Umbilical cord (tissue), 2 donors: ENCODE measurements at places on chromosomes 7 and 10. TPM values are rescaled to one million over a fixed set of nuclear protein-coding genes. Genes with fewer than 3 reads are reported as not detected.

Gene OR2A7
- not detected for total RNA-seq

Gene TMEM176A
- 68.1 TPM for total RNA-seq

Gene FFAR4
- total RNA-seq = 0.96 TPM

DNA sequence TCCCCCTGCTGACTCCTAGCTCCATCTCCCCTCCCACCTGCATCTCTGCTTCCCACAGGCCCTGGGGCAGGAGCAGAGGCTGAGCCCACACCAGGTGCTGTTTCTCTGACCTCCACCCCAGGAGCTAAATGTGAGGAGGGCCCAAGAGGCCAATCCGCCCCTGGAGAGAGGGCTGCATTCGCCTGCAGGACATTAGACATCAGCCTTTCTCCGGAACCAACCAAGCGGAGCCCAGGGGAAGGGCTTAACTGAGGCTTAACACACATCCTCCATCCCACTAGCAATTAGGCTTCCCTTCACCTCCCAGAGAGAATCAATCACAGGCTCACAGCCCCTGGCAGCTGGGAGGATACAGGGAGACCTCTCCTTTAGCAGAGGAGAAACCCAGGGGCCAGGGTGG, 50.5 kb downstream of the SH3PXD2A start:
- no peak for DNase-seq

- no peak for DNase-seq
Observed at GRCh38 chr7:126150278-126150958, 1102.3 kb downstream of the GRM8 start.

DNA sequence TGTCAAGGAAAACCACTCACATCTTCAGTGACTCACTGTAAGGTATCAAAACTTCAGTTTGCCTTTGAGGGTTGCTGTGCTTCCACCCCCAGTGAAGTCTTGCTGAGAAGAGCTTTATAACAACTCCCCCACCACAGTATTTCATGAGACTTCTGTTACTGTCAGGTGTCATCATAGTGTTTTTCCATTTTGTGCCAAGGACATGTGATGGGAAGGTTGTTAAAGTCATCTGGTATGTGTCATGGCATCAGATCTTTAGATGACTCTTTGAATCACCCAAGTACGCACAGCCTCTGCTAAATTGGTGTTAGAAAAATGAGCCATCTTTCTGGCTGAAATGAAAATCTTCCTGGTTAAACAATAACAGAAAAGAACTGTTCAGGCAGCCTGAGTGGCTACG, 115.0 kb upstream of the CCDC6 start:
- DNase-seq = no peak

- no peak for DNase-seq
Observed at GRCh38 chr10:13960603-13961002, 370.1 kb downstream of the FRMD4A start.

DNA sequence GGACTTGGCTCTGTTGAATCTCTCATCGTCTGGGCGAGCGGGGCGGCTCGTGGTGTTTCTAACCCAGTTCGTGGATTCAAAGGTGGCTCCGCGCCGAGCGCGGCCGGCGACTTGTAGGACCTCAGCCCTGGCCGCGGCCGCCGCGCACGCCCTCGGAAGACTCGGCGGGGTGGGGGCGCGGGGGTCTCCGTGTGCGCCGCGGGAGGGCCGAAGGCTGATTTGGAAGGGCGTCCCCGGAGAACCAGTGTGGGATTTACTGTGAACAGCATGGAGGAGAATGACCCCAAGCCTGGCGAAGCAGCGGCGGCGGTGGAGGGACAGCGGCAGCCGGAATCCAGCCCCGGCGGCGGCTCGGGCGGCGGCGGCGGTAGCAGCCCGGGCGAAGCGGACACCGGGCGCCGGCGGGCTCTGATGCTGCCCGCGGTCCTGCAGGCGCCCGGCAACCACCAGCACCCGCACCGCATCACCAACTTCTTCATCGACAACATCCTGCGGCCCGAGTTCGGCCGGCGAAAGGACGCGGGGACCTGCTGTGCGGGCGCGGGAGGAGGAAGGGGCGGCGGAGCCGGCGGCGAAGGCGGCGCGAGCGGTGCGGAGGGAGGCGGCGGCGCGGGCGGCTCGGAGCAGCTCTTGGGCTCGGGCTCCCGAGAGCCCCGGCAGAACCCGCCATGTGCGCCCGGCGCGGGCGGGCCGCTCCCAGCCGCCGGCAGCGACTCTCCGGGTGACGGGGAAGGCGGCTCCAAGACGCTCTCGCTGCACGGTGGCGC, at the start of gene EN2:
Gene EN2, plus strand, starts transcription at position 19 of the 767 bp plus-strand sequence. Its CDS starts 249 bp downstream, at position 268.
- no peak for DNase-seq

- DNase-seq = no peak
Observed at GRCh38 chr10:69403066-69403465, 13.7 kb downstream of the TACR2 start.

DNA sequence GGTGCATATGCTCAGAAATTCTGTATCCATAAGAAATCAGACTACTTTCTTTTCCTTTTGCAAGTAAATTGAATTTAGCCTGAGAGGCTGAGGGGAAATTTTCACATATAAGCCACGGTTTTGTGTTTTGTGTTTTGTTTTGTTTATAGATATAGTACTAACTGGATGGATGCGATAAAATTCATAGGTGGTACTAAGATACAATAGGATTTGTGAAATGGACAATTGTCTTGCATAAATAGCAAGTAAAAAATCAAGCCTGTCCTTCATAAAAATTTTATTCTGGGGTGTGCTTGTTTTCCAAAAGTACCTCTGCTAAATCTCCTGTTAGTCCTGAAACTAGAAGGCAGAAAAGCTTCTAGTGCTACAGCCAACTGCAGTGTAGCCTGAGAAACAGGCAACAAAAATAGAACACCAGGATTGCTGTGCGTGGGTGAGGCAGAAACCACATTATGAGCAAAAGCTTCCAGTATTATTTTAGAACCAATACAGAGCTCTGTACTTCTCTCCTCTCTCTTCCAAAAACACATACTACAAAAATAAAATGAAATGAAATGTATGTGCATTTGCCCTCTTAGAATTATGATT, 634 bp upstream of the HDAC9 start:
- peak; percentile 49 for DNase-seq

DNA sequence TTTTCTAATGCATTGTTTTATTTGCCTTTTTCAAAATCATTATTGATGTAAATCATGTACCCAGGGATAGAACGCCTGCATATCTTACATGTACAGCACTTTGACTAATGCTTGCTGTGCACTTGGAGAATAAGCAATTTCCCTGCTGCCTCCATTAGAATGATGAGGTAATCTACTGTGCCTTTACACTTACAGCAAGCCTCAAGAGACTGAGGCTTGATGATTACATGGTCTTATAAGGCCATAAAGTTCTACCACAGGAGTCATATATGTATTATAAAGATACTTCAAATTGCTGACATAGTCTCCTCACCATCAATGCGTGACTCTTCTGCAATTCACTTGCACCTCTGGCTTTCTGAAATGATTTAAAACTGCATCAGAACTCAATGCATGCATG, 328.6 kb upstream of the HGF start:
- no peak for DNase-seq

DNA sequence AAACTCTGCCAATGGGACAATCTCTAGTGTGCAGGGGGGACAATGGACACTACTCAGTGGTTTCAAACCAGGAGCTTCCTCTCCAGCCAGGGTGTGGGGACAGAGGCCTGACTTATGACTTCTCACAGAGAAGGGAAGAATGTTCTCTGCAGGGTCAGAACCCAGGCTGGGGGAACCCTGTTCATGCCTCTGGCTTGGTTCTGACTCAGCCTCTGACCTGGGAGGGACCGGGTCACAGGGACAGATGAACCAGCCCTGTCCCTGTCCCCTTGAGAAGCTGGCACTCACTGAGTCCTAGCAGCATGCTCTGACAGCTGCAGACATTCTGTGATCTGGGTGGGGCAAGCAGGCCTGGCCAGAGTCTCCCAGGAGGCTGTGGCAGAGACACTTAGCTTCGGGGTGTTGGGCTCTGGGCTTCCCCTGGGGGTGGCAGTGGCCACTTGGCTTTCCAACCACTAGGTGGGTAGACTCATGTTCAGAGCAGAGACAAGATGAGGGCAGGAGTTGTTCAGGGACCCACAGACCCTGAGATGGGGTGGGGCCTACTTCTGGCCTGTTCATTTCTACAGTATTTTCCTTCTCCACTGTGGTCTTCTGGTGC, 13.6 kb downstream of the TSPAN15 start:
- no peak for DNase-seq

GRCh38 chr7:86647385-86648094, 3.8 kb downstream of the GRM3 start:
- no peak for DNase-seq

- peak; percentile 99 for DNase-seq
Observed at GRCh38 chr7:91264046-91264923, at the start of gene FZD1. FZD1 (plus strand) TSS chr7:91264433; CDS start chr7:91264881, 448 bp downstream.

GRCh38 chr10:105041956-105042355, 400.9 kb downstream of the SORCS3 start:
- no peak for DNase-seq

DNA sequence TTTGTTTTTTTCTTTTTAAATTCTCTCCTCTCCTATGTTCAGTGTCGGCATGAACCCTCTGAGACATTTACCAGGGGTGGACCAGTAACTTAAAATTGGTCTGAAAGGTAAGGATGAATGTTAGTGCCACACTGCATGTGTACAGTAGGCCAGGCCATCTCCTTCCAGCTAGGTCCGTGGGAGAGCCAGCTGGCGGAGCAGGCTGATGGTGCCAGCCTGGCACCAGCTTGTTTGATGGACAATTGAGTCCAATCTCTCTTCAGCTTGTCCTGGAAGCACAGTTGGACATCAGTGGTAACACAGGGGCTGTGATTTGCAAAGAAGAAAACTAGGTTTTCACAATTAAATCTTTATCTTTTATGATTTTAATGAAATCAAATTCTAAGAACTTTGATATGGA, 136.5 kb downstream of the CNNM2 start:
- no peak for DNase-seq

DNA sequence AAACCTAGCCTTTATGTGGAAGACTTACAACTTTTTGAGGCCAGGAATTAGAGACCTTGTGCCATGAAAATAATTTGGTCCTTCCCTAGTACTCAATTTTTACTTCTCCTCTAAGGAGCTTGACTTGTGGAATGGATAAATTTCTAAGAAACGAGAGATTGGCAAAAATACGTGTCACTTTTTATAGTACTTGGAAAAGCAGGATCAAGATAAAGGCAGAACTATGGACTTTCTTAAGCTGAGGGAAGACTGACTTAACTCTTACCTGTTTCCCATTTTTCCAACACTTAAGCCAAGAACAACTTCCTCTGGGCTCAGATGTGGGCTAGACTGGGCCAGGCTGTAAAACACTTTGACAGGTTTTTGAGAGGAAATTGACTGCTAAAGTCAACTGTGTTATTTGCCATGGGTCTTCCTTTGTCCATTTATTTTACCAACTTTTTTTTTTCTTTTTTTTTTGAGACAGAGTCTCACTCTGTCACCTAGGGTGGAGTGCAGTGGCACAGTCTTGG, 2.0 kb upstream of the WBP1L start:
- no peak for DNase-seq

GRCh38 chr10:131926743-131927595, 26.2 kb downstream of the PPP2R2D start:
- no peak for DNase-seq
